ENCODE measurements at places on chromosomes 5 and 9.

DNA sequence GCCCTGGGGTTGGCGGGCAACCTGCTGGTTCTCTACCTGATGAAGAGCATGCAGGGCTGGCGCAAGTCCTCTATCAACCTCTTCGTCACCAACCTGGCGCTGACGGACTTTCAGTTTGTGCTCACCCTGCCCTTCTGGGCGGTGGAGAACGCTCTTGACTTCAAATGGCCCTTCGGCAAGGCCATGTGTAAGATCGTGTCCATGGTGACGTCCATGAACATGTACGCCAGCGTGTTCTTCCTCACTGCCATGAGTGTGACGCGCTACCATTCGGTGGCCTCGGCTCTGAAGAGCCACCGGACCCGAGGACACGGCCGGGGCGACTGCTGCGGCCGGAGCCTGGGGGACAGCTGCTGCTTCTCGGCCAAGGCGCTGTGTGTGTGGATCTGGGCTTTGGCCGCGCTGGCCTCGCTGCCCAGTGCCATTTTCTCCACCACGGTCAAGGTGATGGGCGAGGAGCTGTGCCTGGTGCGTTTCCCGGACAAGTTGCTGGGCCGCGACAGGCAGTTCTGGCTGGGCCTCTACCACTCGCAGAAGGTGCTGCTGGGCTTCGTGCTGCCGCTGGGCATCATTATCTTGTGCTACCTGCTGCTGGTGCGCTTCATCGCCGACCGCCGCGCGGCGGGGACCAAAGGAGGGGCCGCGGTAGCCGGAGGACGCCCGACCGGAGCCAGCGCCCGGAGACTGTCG lies 976 bp downstream of the RXFP3 start:
- DNase-seq, result no peak

GRCh38 chr5:127909066-127909465 lies 174.5 kb upstream of the SLC12A2 start:
- DNase-seq, result no peak

DNA sequence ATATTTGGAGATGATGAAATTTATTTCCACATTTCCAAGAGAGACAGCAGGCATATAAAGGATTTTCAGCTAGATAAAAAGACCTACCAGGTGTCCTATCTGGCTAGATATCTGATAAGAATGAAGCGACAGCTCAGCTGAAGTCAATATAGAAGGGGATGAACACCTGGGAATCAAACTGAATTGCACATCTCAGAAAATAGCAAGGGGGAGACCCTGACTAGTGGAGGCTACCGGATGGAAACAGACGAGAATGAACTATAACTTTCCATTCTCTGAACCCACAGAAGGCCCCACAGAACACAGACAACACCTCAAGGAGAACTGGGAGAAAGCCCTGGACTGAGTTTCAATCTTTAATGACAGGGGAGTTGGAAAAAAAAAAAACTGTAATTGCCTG lies 51.1 kb downstream of the CPLANE1 start:
- no peak for DNase-seq

- DNase-seq, result no peak
Measured at GRCh38 chr9:14303521-14303920, 10.4 kb downstream of the NFIB start.

GRCh38 chr5:139884144-139884543 lies 88.5 kb downstream of the PSD2 start:
- no peak for DNase-seq

GRCh38 chr9:3989915-3990314 lies 310.0 kb downstream of the GLIS3 start:
- no peak for DNase-seq

DNA sequence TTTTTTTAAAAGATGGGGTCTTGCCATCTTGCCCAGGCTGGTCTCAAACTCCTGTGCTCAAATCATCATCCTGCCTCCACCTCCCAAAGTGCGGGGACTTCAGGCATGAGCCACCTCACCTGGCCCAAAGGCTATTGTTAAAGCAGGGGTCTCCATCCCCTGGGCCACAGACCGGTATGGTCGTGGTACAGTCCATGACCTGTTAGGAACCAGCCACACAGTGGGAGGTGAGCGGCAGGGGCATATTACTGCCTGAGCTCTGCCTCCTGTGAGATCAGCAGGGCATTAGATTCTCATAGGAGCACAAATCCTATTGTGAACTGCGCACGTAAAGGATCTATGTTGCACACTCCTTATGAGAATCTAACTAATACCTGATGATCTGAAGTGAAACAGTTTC lies 7.3 kb upstream of the NOL6 start:
- no peak for DNase-seq

- DNase-seq, result peak; percentile 11
Measured at GRCh38 chr5:177496727-177497291, 595 bp downstream of the PDLIM7 start.

GRCh38 chr5:116411101-116411571 lies 163.5 kb downstream of the SEMA6A start:
- DNase-seq, result no peak

- no peak for DNase-seq
Measured at GRCh38 chr5:136128481-136128880, 4.2 kb upstream of the SMAD5 start.

Data from NCI-H1048 (cell line).